ENCODE measurements at places on chromosomes 7 and 10.
A peak's percentile ranks its signal among the peaks of the same experiment; 100 is the strongest.

GRCh38 chr10:58152673-58153263 is 114.9 kb downstream of the IPMK start:
- peak; percentile 6 for DNase-seq

GRCh38 chr7:13835442-13835841 is 154.0 kb downstream of the ETV1 start:
- no peak for DNase-seq

GRCh38 chr7:123805287-123805686 is 39.7 kb upstream of the HYAL4 start:
- DNase-seq, result no peak

- DNase-seq, result no peak
Measured at GRCh38 chr7:4880218-4880617, 3.3 kb downstream of the RADIL start.

DNA sequence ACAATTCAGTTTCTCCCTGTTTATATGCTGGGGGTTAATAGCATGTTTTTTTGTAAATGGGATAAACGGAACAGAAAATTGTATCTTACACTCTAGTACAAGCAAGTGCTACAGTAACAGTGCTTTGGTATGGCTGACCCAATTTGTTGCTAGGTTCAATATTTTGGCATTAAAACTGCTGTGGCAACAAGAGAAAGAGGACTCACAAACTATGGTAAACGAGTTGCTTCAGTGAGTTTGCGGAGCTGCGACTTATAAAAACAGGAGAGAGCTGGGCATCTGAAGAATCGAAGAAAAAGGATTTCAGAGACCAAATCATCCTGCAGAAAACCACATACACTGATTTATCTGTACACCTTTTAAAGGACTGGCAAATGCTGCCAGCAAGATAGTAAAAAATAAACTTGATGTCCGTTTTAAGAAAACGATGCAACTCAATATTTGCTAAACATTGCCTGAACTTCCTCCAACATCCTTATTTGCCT is 2.2 kb downstream of the GLUD1 start:
- peak; percentile 45 for DNase-seq

DNA sequence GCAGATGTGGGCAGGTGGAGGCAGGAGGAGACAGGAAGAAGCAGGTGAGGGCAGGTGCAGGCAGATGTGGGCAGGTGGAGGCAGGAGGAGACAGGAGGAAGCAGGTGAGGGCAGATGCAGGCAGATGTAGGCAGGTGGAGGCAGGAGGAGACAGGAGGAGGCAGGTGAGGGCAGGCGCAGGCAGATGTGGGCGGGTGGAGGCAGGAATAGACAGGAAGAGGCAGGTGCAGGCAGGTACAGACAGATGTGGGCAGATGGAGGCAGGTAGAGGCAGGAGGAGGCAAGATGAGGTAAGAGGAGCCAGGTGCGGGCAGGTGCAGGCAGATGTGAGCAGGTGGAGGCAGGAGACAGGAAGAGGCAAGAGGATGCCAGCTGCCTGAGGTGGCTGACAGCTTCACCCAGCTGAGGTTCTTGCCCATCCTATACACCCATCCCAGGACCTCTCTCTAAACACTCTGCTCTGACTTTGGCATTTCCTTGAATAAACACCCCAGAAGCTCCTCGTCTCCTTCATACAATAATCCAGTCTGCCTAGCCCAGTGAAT is 33.0 kb downstream of the PTPRE start:
- DNase-seq, result no peak

- DNase-seq, result no peak
Measured at GRCh38 chr7:15280078-15280733, 281.6 kb downstream of the AGMO start.

DNA sequence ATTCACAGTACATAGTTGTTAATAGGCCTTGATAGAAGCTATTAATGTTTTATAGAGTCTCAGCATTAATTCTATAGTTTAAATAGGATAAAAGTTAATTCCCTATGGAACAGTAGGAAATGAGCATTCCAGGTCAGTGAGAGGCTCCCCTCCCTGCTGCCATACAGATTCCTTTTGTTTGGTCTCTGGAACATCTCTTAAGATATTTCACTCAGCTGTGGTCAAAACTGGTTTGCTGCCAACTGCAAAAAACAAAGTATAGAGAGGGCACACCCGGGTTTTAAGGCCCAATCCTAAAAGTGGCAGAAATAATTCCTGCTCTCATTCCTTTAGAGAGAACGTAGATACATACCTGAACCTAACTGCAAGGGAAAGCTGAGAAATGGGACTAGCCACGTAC is 51.3 kb downstream of the MDFIC start:
- DNase-seq, result no peak

DNA sequence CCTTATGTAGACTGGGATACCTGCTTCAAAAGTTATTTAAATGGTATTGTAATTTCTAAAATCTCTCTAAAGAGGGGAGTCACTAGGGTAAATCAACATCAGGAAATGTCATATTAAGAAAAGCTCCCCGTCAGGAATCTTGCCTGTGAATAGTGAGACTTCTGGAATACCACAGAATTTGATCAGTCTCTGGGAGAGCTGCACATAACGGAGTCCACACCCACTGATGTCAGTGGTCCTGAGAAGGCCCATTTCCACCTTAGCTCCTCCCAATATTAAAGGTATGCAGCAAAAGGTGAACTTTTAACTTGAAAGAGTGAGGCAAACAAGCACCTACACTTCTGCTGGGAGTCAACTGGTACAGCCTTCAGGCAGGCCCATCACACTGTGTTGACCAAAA is 27.3 kb downstream of the STN1 start:
- DNase-seq, result no peak

GRCh38 chr10:100483876-100484666 is 21.3 kb downstream of the WNT8B start:
- DNase-seq, result no peak

DNA sequence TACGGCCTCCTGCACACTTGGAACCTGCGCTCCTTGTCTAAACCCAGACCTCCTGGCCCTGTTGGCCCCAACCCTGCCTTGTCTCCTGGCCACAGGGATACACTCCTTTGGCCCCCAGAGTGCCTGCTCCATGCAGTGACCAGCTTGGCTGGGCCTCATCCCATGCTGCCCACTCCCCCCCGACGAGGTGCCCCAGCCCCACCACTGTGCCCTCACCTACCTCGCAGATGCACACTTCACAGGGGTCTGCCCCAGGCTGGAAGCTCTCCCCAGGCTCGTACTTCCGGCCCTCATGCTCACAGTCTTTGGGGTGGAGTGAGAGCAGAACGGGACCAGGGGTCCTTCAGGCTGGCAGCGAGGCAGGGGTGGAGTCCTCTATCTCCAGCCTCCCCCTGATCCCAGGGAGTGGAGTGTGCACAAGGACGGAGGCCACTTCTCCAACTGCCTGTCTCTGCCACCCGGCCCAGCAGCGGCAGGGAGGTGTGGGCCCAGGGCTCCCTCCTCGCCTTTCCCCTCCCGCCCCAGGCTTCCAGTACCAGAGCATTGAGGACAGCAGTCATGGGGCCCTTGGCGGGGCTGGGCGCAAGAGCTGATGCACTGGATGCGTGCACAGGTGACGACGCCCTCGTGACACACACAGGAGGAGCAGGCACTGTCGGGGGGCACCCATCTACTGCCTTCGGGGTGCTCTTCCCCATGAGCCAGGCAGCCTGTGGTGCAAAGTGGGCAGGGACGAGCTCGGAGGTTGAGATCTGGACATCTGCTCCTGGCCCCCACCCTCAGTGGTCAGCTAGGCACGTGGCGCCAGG is 22.1 kb downstream of the ATP6V1F start:
- no peak for DNase-seq

GRCh38 chr7:96059075-96059474 is 262.8 kb downstream of the SLC25A13 start:
- no peak for DNase-seq

- no peak for DNase-seq
Measured at GRCh38 chr7:39656415-39656814, 33.0 kb downstream of the RALA start.

GRCh38 chr10:91642831-91643692 is 10.2 kb upstream of the PPP1R3C start:
- DNase-seq, result no peak

- DNase-seq, result no peak
Measured at GRCh38 chr7:94048755-94049154, 44.6 kb upstream of the BET1 start.

- peak; percentile 81 for DNase-seq
Measured at GRCh38 chr7:21355406-21355874, 72.4 kb upstream of the SP4 start.

GRCh38 chr7:44498230-44498954 is 7.9 kb upstream of the NUDCD3 start:
- no peak for DNase-seq

GRCh38 chr10:29828440-29828894 is 193.7 kb upstream of the SVIL start:
- DNase-seq, result no peak

GRCh38 chr10:120948889-120949608 is 97.9 kb downstream of the WDR11 start:
- peak; percentile 49 for DNase-seq

DNA sequence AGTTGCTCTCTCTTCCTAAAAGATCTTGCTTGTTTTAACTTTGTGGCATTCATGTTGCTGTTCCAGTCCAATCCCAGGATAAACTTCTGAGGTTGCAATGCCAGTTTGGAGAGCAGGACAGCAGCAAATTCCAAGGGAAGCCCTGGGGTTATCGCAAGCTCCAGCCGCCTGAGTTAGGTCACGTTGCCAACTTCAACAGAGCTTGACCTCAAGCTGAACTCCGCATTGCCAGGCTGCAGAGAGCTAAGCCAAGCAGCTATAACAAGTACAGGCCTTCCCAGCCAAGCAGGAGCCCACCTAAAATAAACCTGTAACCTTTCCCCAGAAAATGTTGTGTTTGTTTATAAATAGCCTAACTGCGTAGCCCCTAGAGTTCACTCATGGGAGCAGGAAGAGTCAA is 138.9 kb upstream of the LYZL1 start:
- DNase-seq, result no peak

DNA sequence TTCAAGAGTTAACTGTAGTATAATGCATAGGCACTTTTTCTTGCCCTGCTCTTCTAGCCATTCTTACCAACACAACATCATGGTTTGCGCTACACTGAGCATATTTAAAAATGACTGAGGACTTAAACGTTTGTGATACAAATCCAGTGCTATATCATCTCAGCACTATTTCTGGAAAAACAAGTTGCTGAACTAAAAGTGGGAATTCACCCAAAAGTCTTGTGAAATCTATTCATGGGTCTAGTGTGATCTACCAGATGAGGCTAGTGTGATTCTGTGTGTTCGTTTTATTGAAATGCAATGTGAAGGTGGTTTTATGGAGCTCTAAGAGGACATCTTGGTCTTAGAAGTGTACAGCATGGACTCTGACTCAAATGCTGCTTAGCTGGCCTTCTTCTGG is 584.6 kb upstream of the POM121L12 start:
- DNase-seq, result no peak

GRCh38 chr10:114313866-114314265 is 74.8 kb downstream of the VWA2 start:
- no peak for DNase-seq

DNA sequence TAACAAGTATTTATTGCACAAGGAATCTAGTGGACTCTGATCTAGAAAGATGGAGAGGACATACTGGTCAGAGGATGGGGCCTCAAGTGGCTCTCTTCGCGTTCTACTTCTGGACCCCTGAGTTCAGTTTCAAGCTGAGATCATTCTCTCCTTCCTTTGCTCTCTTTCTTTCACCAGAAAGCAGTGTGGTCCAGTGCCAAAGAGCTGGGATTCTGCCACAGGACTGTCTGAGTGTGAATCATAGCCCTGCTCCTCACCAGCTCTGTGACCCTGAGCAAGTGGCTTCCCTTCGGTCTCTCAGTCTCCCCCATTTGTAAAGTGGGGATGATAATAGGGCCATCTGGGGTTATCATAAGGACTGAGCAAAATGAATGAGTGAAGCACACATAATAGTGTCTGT is 715.2 kb downstream of the SUGCT start:
- DNase-seq, result no peak

DNA sequence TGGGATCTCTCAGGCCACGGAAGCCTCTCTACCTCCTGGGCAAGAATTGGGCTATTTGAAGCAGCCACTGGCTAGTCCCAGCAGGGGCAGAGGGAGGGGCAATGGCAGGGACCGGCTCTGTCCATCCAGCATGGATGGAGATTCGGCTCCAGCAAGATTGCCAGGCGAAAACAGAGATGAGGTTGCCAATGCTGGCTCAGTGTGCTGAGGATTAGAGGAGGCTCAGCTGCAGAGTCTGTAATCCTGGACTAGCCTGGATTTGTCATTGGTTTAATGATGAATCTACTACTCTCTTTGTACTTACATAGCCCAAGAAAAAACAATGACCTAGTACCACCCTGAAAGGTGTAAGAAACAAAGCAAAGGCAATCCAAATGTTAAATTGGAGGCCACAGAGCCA is 112.2 kb upstream of the PDCD4 start:
- DNase-seq, result no peak

DNA sequence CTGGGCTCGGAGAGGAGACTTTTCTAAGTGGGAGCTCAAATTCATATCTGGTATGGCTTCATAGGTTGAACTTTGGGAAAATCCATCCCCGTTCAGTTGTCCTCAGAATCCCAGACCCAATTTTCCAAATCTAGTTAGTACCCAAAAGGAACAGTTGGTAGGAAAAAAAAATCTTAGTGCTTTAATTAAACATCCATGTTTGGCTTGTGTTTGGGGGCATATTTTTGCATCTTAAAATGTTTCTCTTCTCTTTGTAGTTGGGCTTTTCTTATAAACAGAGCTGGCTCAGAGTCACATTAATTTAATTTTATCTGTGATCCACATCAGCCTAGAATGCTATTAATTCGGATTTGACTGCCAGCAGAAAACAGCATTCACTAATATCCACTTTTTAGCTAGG is 165.9 kb downstream of the BUB3 start:
- no peak for DNase-seq

- peak; percentile 35 for DNase-seq
Measured at GRCh38 chr10:52215745-52216361, 98.2 kb upstream of the DKK1 start.

- DNase-seq, result no peak
Measured at GRCh38 chr7:52100-52499, 140.3 kb upstream of the FAM20C start.

DNA sequence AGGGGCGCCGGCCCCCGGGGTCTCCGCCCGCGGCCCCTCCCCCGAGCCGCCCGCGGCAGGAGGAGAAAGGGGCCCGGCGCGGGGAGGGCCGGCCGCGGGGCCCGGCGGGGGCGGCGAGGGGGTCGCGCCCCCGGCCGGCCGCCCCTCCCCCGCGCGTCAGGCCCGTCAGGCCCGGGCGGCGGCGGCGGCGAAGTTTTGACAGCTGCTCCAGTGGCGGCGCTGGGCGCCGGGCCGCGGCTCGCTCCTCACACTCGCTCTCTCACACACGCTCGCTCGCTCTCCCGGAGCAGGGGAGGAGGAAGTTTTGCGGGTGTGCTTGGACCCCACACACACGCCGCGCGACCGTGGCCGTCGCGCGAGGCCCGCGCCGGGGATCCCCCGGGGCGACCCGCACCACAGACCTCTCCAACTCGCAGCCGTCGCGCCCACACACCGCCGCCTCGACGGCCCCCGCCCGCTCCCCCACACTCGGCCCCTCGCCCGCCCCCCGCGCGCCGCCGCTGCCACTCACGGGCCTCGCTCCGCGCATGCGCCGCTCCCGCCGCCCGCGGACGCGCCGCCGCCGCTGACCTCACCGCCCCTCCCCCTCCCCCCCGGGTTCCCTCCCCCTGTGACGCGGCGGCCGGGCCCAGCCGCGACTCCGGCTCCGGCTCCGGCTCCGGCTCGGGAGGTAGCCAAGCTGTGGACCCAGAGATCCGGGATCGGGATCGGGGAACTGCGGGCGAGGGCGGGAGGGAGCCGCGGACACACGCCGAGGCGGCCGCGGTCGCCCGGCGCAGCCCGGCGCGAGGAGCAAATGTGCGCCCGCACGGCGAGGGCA is 518 bp upstream of the KMT2C start:
- DNase-seq, result peak; percentile 91

GRCh38 chr10:80500572-80501380 is 36.9 kb upstream of the SH2D4B start:
- DNase-seq, result peak; percentile 68
